ENCODE measurements at places on chromosomes 1 and 21.

GRCh38 chr1:64598100-64598571 lies 128.2 kb downstream of the CACHD1 start:
- DNase-seq = peak; percentile 79

DNA sequence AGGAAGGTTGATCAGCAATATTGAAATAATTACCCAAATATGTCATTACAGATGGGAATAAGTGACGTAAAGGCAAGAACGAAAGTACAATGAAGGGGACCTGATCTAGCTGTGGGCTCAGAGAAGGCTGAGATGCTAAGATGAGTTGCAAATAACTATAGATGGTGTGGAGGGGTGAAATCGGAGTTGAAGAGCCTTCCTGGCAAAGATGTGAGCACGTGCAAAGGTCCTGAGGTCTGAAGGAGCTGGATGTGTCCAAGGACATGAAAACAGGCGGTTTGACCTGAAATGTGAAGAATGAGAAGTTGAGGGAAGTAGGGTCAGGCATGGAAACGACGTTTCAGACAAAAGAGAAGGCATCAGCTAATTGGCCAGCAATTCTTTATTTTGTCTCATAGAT lies 61.6 kb upstream of the SLC45A1 start:
- DNase-seq = no peak

GRCh38 chr1:227739636-227740035 lies 4.4 kb downstream of the SNAP47 start:
- DNase-seq = no peak

DNA sequence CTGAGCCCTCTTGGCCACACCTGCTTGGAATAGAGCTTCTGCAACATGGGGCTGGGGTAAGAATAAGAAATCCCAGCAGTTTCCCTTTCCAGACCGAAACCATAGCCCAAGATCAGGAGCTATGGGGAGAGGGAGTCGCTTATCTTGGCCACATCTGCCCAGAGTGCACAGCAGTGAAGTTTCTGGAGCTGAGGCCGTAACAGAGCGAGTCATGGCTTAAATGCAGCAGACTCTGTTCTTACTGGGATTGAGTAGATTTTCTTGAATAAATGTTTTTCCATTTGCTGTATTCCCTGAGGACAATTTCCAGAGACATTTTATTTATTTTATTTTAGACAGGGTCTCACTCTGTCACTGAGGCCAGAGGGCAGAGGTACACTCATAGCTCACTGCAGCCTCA lies 33.5 kb downstream of the CFAP57 start:
- DNase-seq = no peak

DNA sequence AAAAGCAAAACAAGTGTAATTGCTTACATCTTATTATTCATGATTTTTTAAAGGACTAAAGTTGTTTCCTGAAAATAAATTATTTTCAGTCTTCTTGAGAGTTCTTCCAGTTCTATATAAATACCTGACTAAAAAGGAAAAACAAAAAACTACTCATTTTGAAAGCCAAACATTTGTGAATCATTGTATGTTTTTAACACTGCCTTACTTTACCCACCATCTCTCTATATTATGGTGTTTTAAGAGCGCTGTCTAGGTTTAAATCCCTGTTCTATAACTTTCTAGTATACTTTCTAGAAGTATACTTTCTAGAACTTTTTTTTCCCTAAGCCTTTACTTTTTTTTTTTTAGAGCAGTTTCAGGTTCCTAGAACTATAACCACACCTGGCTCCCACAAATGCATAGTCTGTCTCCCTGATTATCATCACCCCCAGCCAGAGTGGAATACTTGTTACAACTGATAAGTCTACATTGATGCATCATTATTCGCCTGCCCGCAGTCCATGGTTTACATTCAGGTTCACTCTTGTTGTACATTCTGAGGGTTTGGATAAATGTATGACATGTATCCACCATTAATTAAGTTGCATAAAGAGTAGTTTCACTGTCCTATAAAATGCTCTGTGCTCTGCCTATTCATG lies 9.8 kb downstream of the RSBN1 start:
- DNase-seq = no peak

DNA sequence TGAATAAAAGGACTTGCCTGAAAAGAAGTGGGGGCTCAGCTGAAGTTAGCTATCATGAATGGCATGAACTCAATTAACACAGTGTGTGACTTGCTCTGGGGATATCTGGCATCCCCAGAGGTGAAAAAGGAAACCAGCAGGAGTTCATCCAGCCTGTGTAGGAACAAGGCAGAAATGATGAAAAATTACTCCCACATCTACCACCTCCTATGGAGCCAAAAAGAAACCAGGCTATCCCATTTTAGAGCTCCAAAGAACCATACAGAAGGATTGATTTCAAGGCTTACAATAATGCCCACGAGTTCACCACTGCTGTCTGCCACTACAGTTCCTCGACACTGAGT lies 25.3 kb downstream of the TP53BP2 start:
- no peak for DNase-seq

DNA sequence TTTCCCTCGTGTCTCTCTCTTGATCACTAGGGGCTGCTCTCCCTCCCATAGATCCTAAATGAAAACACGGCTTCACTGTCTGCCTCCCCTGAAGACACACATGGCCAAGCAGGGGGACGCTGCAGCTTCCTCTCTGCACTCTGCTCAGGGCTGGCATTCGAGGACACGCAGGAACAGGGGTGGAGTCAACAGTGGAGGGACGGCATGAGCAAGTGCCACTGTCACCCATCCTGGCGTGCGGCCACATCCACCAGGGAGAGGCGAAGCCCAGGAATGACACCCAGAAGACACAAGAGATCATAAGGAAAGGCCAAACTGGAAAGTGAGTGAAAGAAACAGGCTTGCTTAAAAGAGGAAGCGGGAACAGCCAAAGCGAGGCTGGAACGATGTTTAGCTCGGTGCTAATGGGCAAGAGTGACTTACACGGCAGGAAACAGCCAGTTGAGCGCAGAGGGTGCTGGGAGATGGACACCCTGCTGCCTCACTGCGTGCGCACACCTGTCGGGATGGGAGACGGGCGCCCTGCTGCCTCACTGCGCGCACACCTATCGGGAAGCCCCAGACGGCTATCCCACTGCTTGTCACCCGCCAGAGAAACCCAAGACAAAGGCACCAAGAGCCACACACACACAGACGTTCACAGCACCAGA lies 13.6 kb upstream of the C1QTNF12 start:
- no peak for DNase-seq

- peak; percentile 11 for DNase-seq
These were observed 137.8 kb downstream of the BARHL2 start for GRCh38 chr1:90579212-90579802.

- DNase-seq = no peak
These were observed 33.1 kb downstream of the OPTC start for GRCh38 chr1:203527013-203527412.

GRCh38 chr1:15411593-15412137 lies 2.0 kb downstream of the EFHD2 start:
- no peak for DNase-seq

GRCh38 chr1:2193514-2194281 lies 874 bp downstream of the FAAP20 start:
- DNase-seq = no peak

- no peak for DNase-seq
These were observed 70.6 kb upstream of the PAXBP1 start for GRCh38 chr21:32842146-32842545.

- no peak for DNase-seq
These were observed 49.1 kb downstream of the ATP2B4 start for GRCh38 chr1:203675596-203676347.

DNA sequence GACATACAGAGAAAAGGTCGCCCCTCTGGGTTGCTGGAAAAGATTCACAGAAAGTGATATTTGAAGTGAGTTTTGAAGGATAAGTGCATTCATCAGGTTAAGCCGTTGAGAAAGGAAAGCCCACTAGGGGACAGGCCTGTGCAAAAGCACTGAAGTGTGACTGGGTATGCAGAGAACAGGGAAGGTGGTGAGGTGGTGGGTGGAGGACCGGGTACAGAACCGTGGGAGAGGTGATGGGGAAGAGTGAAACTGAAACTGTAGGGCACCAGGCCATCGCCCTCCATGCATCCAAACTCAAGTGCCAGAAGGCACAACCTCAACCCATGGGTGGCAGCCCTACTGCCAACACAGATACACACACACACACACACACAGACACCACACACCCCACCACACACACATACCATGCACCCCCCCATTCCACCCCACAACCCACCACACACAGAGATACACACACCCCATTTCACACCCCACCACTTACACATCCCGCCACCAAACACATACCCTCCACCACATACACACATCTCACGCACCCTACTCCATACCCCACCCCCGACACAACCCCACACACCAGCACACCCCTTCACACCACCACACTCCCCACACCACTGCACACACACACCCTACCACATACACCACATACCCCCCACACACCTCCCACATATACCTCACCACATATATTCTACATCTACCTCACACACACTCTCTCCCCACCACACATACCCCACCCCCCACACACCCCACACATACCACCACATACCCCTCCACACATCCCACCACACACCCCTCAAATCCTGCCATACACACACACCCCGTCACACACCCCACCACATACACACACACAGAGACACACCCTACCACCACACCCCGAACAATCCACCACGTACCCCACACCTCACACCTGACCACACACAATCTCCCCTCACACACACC lies 59.0 kb downstream of the TSEN15 start:
- no peak for DNase-seq

GRCh38 chr1:46812065-46812963 lies 13.5 kb downstream of the CYP4B1 start:
- DNase-seq = no peak

DNA sequence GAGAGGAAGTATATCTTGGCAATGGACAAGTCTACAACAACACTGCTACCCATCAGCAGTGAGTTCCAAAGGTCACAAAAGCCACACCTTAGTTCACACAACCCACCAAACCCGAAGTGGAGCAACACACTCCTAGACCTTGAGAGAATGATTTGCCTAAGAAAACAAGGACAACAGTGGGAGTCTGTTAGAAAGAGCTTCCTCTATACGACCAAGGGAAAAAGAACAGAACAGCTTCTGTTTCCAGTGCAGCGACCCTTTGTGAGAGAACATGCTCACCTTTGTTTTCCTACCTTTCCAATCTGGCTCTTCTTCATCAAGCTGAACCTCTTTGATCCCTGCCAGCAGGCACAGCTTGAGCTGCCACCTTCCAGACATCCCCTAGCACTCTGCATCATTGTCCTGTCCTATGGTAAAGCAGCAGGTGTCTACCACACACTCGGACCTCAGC lies 56.7 kb upstream of the PALMD start:
- DNase-seq = no peak

- DNase-seq = no peak
These were observed 82.8 kb downstream of the TNFSF18 start for GRCh38 chr1:172967936-172968335.

DNA sequence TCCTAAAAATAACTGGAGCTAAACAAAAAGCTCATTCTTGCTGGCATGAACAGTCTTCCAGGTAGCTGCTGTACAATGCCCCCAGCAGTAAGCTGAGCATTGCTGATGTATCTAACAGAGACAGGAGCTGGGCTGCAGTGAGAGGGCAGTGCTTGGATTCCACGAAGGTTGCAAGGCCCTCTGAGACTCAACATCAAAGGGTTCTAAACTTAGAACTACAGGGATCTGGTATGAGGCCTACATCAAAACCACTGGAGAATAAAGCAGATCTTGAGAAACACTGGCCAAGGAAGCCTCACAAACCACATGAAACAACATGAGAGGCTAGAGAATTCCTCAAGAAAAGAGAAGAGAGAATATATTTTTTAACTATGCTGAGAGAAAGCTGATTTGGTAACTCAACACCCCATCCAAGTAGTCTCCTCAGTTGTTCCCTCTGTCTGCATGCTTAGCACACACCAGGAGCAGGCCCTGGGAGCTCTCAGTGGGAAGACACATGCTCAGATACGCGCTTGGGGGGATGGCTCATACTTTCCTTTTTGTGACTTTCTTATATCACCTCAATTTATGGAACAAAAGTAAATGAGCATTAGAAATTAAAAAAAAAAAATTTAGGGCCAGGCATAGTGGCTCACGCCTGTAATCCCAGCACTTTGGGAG lies 27.7 kb downstream of the DSTYK start:
- no peak for DNase-seq

- DNase-seq = no peak
These were observed 3.0 kb downstream of the COL6A2 start for GRCh38 chr21:46100906-46101305.

DNA sequence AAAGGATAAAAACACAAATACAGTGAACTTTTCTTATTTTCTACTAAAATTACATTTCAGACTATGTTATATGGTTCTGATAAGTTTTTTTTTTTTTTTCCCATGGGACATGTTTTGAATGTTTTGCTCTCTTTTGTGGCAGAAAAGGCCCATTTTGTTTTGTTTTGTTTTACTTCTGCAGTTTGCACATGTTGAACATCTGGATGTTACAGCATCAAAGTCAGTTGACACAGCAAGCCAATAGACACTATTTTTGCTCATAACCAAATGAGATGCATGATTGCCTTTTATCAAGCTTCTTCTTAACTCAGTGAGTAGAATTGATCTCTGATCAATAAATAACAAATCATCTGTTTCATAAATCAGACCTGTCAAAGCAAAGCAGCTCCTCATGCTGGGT lies 904.2 kb downstream of the ADGRL2 start:
- DNase-seq = no peak

- no peak for DNase-seq
These were observed 16.4 kb downstream of the KCNA10 start for GRCh38 chr1:110502402-110503151.

- DNase-seq = no peak
These were observed 2.0 kb upstream of the SMYD3 start for GRCh38 chr1:246508897-246509688.

- no peak for DNase-seq
These were observed 348.2 kb upstream of the DUSP10 start for GRCh38 chr1:222090103-222090502.

All from HS-5 (cell line).